Pancreas (tissue), 10 donors: ENCODE measurements at places on chromosomes 4 and X.
A peak's percentile ranks its signal among the peaks of the same experiment; 100 is the strongest.

- DNase-seq, result peak; percentile 28
Measured at GRCh38 chr4:183098019-183098722, 886 bp upstream of the WWC2 start.

DNA sequence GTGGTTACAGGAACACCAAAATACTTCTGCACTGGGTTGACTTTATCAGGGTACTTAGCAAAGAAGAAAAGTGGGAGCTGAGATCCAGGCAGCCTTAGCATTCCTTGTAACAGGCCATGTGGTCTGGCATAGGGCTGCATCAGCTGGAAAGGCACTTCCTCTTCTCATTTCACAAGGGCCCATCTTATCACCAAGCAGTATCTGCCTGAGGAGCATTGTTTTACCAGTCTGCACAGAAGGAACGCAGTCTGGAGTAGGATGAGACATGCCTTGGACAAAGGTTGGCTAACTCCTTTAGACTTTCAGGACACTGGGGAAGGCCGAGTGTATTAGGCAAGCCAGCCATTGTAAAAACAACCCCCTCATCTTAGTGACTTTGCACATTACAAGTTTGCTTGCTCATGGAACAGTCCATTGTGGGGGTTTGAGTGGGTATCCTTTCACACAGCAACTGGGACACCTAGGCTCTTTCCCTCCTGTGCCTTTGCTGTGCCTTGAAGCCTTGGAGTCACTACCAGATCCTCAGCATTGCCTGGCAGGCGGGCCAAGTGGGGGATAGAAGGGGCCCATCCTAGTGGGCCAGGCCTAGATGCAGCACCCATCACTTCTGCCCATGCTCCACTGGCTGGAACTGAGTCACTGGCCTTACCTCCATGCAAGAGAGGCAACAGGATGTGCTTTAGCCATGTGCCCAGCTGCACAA is 4.6 kb downstream of the SUV39H1 start:
- no peak for DNase-seq

DNA sequence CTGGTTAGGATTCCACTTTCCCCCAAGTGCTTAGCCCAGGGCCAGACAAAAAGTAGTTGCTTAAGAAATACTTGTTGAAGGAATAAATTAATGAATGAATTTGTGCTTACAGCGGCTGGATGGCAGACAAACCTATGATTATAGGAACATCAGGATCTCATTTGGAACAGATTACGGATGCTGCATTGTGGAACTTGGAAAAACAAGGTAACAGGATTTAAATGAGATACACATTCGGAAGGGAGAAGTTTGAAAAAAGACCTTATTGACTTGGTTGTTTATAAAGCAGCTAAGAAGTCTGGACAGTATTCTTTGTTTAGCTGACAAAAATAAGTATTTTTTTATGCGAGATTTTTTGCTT is 572 bp downstream of the EXOSC9 start:
- DNase-seq, result no peak

GRCh38 chr4:176013476-176014247 is 52.0 kb upstream of the WDR17 start:
- no peak for DNase-seq

- DNase-seq, result no peak
Measured at GRCh38 chr4:88003261-88003660, 4.2 kb upstream of the PKD2 start.

GRCh38 chrX:118025226-118025625 is 91.4 kb downstream of the KLHL13 start:
- DNase-seq, result no peak

GRCh38 chrX:130645955-130646583 is 244.3 kb downstream of the RBMX2 start:
- no peak for DNase-seq

GRCh38 chr4:87306056-87306455 is 16.6 kb downstream of the HSD17B13 start:
- no peak for DNase-seq

GRCh38 chrX:65679071-65679540 is 11.7 kb downstream of the MSN start:
- DNase-seq, result no peak

DNA sequence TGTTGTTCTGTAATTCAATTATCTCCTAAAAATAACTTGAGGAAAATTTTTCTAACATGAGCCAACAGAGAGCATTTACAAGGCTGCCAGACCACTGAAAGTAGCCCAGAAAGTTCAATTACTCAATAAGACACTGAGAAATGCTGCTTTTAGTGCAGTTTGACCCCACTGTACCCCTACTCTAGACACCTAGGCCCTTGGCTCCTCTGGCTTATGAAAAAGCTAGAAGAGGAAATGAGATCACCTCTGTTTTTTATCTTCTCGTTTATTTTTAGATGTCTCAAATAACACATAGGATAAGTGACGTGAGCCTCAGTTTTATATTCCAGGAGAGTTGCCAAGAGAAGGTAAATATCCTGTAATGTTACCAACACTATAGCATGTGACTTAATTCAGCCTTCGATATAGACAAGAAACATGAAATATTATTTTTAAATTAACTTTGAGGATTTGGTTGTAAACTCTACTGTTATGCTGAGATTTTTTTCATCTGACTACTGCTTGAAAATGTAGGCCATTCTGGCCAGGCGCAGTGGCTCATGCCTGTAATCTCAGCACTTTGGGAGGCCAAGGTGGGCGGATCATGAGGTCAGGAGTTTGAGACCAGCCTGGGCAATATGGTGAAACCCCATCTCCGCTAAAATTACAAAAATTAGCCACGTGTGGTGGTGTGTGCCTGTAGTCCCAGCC is 24.4 kb downstream of the TNIP3 start:
- no peak for DNase-seq

GRCh38 chr4:161160718-161161117 is 1003.1 kb downstream of the FSTL5 start:
- DNase-seq, result no peak

- no peak for DNase-seq
Measured at GRCh38 chr4:94582517-94582916, 130.8 kb downstream of the PDLIM5 start.

DNA sequence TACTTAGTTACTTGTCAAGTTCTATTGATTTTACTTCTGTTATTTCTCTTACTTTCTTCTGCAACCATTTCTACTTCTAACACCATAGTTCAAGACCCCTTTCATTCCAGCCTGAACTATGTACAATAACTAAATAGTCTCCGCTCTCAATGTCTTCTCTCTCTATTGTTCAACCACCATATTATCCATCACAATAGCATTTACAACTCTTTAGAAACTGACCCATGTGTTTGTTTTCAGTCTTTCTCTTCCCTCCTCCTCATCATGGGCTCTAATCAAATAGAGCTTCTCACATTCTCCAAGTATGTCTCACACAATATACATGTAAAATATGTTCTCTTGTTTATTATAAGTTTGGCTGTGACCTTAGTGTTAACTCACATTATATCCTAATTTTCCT is 143.6 kb downstream of the ZAR1 start:
- DNase-seq, result no peak

GRCh38 chr4:186067757-186068385 is 1.1 kb upstream of the TLR3 start:
- DNase-seq, result peak; percentile 69

GRCh38 chrX:119999087-119999634 is 55.6 kb upstream of the NKAP start:
- no peak for DNase-seq

- DNase-seq, result no peak
Measured at GRCh38 chr4:140211161-140211560, 57.2 kb upstream of the MAML3 start.

DNA sequence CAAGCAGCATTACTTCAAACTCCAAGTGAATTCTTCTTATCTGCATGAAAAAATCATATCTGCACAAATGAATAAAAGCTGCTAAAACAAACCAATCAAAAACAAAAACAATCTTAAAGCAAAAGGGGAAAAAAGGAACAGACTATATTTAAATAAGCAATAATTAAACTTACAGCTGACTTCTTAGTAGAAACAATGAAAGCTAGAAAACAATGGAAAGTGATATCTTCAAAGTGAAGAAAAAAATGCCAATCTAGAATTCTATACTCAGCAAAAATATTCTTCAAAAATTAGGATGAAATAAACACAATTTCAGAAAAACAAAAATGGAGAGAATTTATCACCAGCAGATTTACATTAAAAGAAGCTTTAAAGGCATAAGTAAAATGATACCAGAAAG is 20.0 kb downstream of the STBD1 start:
- DNase-seq, result no peak

- DNase-seq, result no peak
Measured at GRCh38 chr4:120723105-120723504, 199.4 kb downstream of the PRDM5 start.

GRCh38 chr4:15683143-15683495 is 1.5 kb downstream of the FAM200B start:
- DNase-seq, result no peak

- no peak for DNase-seq
Measured at GRCh38 chr4:150357829-150358228, 224.1 kb upstream of the MAB21L2 start.

DNA sequence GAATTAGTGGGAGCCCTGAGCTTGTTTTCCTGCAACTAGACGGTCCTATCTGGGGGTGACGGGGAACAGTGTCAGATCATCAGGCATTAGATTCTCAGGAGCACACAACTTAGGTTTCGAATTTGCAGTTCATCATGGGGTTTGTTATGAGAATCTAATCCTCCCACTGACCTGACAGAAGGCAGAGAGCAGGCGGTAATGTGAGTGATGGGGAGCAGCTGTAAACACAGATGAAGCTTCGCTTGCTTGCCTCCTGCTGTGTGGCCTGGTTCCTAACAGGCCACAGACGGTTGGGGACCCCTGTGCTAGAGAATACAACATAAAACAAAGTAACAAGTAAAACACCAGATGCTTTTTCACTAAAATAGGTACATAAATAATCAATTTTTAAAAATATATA is 86.2 kb upstream of the BLTP1 start:
- no peak for DNase-seq

DNA sequence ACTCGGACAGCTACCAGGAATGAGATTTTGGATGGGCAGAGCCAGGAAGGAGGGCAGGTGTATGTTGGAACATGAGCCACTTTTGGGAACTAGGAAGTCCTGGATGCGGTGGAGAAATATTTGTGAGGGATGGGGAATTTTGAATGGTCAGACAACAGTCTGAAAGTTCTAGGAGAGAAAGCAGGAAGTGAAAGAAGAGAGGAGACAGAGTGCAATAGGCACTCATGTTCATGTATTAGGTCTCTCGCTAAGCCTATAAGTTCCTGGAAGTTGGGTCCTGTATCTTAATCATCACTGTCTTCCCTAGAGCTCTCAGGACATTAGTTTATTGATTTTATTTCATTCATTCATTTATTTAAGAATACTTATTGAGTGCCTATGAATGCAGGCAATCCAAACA is 65.7 kb upstream of the CITED1 start:
- DNase-seq, result no peak

DNA sequence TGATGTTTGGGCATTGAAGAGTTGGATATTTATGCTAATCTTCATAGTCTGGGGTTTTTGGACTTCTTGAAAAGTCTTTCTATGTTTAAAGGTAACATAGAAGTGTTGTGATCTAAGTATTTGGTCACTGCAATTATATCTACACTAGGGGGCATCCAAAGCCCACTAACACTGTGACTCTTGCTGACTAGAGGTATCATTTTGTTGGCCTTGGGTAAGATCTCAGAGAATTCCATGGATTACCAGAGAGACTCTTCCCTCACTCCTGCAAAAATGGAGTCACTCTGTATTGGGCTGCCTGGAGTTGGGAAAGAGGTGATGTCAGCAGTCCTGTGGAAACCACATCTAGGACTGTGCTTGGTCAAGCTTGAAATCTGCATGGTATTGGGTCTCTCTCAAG is 1077.6 kb downstream of the FAM133A start:
- no peak for DNase-seq

GRCh38 chr4:145132511-145133098 is 34.5 kb downstream of the ABCE1 start:
- no peak for DNase-seq

GRCh38 chr4:7759216-7759615 is 180.4 kb downstream of the AFAP1 start:
- DNase-seq, result no peak

GRCh38 chr4:112145326-112145789 is at the start of gene FAM241A:
Gene FAM241A (plus strand): TSS chr4:112145454. CDS start chr4:112145581, 127 bp downstream.
- peak; percentile 77 for DNase-seq

DNA sequence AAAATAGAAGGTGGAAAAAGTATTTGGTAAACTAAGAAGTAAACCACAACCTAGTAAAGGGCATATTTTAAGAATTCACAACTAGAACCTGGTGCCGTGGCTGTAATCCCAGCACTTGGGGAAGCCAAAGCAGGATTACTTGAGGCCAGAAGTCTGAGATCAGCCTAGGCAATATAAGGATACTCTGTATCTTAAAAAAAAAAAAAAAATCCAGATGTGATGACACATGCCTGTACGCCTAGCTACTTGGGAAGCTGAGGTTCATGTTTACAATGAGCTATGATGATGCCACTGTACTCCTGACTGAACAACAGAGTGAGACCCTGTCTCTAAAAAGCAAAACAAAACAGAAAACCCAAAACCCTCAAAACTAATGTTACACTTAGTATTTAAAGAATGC is 294.9 kb upstream of the ZCCHC13 start:
- no peak for DNase-seq

DNA sequence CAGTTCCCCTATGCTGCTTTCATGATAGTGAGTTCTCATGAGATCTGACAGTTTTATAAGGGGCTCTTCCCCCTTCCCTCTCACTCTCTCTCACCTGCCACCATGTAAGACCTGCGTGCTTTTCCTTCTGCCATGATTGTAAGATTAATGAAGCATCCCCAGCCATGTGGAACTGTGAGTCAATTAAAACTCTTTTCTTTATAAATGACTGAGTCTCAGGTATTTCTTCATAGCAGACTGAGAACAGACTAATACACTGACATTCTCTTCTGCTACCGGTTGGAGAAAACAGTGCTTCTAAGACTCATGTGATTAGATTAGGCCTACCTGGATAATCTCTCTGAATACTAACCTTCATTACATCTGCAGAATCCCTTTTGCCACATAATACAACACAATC is 45.4 kb upstream of the TRPC5OS start:
- no peak for DNase-seq

- no peak for DNase-seq
Measured at GRCh38 chrX:144732588-144732987, 514.7 kb upstream of the SPANXN1 start.

- no peak for DNase-seq
Measured at GRCh38 chr4:86608757-86609375, 14.8 kb downstream of the PTPN13 start.

GRCh38 chrX:25131055-25131454 is 115.3 kb upstream of the ARX start:
- no peak for DNase-seq

DNA sequence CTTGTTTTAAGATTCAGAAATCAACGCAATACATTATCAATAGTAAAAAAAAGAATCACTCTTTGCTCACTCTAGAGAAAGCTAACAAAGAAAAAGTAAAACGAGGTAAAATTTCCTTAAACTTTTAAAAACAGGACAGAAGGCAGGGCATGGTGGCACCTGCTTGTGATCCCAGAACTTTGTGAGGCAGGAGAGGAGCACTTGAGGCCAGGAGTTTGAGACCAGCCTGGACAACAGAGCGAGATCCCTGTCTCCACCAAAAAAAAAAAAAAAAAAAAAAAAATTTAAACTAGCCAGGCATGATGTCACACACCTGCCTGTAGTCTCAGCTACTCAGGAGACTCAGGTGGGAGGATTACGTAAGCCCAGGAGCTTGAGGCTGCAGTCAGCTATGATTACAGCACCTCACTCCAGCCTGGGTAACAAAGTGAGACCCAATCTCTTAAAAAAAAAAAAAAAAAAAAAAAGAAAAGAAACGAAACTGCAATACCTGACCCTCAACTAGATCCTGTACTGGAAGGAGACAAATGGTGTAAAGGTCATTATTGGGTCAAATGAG is 3.5 kb downstream of the CCNI start:
- DNase-seq, result peak; percentile 56
